ENCODE measurements at places on chromosomes 6 and 20.

- DNase-seq: peak; percentile 69
Measured at GRCh38 chr6:137926207-137926731, 59.2 kb downstream of the TNFAIP3 start.

DNA sequence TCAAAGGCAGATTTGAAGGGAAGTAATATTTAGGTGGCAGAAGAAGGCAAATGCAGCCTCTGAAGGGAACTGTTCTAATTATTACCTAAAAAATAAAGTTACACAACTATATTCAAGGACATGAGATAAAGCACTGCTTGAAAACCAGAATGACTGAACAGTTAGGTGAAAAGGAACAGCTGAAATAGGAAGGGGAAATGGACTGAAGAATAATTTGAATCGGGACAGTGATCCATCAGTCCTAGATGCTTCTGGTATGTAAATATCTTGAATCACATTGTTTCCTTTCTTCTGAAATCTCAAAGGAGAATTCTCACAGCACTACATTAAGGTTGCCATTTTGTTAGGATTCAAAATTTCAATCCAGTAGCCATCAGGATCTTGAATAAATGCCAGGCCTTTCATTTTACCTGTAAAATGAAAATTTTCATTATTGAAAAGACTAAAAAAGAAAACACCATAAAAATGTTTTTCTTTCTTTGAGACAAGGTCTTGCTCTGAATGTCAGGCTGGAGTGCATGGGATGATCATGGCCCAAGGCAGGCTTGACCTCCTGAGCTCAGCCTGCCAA, 25.9 kb downstream of the GLO1 start:
- no peak for DNase-seq

DNA sequence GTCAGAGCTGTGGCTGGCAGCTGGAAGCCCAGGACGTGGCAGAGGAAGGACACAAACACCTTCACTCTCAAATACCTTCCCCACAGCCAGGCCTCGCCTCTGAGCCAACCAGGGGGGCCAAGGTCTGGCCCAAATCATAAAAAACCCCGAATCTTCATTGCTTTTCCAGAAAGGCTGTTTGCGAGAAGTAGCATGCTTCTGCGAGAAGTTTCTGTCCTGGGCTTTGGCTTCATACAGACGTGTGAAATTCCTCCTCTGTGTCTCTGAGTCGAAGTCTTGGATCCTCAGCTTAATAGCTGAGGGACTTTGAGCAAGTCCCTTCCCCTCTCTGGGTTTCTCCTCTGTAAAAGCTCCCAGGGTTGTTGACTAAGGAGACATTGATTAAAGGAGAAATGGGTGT, 63.0 kb downstream of the CHMP4B start:
- no peak for DNase-seq

GRCh38 chr6:143543435-143543834, 31.9 kb upstream of the FUCA2 start:
- no peak for DNase-seq

GRCh38 chr6:41843178-41843577, 52.0 kb downstream of the USP49 start:
- DNase-seq: no peak

GRCh38 chr6:35028781-35029769, 112.1 kb downstream of the TCP11 start:
- DNase-seq: no peak

DNA sequence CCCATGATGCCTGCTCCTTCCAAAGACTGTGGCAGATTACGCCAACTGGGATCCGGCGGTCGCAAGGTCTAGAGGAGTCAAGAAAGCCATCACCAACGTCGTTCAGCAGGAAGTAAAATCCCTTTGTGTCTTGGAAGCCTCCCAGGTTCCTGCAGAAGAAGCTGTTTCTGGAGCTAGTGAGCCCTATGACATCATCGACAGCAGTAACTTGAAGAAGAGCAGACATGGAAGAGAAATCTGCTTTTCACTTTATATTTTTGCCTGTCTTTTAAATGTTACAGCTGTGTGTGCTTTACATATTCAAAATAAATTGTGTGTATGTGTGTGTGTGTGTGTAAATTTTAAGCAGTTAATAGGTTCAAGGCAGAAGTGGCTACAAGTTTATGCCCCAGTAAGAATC, 7.4 kb upstream of the OR2H2 start:
- no peak for DNase-seq

GRCh38 chr6:134564705-134565104, 246.8 kb upstream of the SGK1 start:
- no peak for DNase-seq

DNA sequence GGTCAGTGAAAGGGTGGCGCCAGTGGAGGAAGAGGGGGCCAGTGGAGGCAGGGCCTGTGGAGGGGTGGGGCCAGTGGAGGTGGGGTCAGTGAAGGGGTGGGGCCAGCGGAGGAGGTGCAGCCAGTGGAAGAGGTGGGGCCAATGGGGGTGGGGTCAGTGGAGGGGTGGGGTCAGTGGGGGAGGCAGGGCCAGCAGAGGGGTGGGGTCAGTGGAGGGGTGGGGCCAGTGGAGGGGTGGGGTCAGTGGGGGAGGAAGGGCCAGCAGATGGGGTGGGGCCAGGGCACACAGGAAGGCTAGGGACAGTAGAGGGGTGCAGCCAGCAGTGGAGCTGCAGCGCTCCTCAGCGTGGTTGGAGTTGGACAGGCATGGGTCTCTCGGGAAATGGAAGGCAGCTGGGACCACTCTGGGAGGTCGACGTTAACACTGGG, 18.7 kb downstream of the ADRM1 start:
- peak; percentile 49 for DNase-seq

DNA sequence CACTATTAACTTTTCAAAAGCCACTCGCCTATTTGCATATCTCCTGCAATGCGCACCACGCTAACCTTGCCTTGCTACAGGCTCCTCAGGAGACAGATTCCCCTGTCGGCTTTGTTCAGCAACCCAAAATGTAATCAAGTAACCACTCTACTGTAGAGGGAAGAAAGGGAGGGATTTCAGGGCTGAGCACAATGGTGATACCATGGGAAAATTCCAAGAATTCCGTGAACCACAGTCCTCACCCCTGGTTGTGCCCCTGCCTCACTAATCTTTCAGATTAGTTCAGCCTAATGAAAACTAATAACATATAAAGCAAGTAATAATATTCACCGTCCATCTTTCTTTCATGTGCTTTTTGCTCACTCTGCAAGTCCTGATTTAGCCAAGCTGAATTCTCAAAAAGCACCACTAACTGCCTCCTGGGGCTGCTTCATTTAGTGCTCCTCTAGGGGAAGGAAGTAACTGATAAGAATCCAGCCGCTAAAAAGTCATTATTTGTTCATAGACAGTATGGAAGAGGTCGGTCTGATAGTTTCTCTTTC, 6.6 kb downstream of the CITED2 start:
- no peak for DNase-seq

DNA sequence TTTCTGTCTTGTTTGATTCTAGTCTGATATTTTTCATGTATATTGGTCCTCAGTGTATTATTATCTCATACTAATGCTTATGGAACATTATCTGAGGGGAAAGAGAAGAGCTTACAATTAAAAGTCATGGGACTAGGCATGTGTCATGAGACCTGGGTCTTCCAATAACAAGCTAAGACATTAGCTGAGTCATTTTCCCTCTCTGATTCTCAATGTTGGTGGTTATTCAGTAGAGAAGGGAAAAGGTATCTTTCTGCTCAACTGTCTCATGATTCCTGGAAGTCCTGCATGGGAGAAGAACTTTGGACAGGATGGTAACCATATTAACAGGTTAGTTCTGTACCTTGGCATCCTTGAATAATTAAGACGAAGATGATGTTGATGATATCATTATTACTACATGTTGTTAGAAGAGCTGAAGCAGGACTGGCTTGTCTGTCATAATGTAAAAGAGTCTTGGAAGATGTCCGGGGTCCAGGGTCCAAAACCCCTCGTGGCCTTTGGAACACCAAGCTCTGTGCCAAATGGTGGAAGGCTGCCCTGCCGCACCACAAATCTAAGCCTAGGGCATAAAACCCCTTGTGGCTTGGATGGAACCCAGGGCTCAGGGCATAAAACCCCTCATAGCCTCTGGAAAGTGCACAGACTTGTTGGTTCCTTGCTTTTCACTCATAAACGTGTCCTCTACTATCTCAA, 19.1 kb downstream of the TRIM38 start:
- no peak for DNase-seq

- DNase-seq: no peak
Measured at GRCh38 chr20:39899881-39900280, 789.2 kb downstream of the MAFB start.

DNA sequence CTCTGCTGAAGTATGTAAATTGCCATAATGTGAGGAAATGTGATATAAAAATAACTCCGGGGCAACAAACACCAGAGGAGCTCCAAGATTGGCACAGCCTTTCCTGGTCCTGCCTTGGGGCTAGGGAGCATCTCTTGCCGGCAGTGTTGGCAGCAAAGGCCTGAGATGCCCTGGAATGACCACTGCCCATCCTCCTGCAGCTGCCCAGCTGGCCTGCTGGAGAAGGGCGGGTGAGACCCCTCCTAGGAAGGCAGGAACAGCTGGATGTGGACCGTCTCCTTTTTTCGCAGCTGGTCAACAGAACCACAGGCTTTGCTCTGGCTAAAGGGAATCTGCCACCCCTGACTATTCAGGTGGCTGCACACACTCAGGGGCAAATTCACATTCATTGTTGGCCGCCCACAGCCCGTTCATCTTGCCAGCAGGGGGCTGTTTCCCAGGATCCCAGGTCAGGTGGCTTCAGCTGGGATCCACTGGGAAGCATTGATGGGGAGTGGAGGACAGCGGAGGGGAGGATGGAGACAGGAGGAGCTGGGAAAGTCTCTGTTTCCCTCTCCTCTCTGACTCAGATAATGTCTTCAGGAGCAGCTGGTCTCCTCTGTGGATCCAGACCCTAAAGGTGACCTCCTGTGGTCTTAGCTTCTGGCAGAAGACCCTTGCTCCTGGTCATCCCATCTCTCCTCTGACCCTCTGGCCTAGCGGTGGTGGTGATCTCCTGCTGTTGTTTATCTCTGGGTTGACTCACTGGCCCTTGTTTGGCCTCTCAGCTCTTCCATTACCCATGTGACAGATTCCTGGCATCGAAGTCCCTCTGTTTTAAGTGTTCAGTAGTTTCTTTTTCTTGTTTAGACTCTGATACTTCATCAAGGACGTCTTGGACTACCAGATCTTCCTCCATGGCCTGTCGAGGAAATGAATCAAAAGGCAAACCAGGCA, 336.7 kb downstream of the DHX35 start:
- DNase-seq: no peak

DNA sequence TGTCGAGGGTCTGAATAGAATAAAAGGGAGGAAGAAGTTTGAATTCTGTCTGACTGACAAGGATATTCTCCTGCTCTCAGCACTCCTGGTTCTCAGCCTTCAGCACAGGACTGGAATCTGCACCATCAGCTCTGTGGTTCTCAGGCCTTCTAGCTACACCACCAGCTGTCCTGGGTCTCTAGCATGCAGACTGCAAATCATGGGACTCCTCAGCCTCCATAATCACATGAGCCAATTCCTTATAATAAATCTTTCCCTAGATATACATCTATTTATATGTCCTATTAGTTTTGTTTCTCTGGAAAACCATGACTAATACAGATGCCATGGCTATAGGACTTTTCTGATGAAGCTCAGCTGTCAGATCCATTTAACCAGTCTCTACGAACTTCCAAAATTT, 132.8 kb upstream of the ECI2 start:
- no peak for DNase-seq

GRCh38 chr20:11216451-11217314, 542.9 kb upstream of the JAG1 start:
- no peak for DNase-seq

GRCh38 chr20:38547288-38548085, 33.5 kb upstream of the ADIG start:
- DNase-seq: no peak

GRCh38 chr6:163438298-163438939, 23.9 kb downstream of the QKI start:
- DNase-seq: no peak

DNA sequence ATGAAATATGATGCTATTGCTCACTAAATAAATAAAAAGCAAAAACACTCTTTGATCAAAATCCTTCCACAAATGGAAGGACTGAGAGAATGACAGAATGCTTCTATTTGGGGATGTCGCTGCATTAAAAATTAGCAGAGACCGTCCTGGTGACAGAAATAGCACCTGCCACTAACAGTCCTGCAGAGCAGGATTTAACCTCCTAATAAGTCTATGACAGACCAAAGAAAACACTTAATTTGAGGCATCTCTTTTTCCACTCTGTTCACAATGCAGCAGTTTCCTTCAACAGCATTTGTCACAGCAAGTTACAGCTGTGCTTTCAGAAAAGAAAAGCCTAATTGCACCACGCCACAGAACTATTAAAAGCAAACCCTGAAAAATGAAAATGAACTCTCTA, 140.6 kb upstream of the BEND6 start:
- no peak for DNase-seq

- no peak for DNase-seq
Measured at GRCh38 chr6:64249115-64249514, 613.5 kb downstream of the PHF3 start.

DNA sequence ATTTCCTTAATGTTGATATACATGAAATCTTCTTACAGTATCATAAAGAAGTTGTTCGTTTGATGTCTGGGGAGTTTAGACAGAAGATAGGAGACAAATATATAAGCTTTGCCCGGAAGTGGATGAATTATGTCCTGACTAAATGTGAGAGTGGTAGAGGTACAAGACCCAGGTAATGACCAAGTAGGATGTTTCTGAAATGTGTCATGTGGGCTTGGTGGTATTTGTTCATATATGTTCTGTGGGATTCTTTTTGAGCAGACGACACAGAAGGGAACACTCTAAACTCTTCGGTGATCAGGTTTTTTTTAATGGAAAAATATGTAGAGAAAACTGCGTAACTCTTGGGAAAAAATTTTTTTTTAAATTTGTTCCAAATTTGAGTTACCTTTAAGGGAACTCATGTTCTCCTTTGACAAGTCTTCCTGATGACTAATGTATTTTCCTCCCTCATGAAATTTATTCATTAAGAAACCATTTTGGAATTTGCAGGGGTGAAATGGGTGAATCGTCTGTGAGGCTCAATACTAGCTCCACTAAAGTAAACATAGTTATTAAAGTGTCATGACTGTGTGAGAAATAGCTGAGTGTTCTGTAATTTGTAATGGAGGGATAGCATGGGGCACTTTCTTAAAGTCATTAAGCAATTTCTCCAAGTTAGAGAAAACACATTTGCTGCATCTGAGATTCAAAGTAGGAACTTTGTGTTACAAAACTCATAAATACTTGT, 100.6 kb downstream of the MAP3K4 start:
- DNase-seq: no peak

DNA sequence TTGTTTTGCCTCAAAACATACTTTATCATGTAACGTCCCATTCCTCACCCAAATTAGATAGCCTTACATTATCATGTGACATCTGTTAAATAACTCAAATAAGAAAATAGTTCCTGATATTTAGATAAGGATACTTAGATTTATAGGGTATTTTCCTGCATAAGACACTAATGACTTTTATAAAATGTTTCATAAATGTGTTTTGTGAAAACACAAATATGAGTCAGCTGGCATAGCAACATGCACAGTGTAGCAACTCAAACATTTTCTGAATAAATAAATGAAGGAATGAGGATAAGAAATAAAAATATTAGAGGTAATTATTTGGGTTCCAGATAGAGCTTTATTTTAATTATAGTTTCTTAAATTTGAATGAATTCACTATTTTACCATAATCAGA, 460.4 kb upstream of the PLCB4 start:
- no peak for DNase-seq

All from stimulated activated naive CD8-positive, alpha-beta T cell treated with anti-CD3 and anti-CD28 coated beads, Interleukin-15, Interleukin-2, amounts not matched to agents 100 U/mL and 50 U/mL, for 24 hours (primary cell).